ENCODE measurements at places on chromosomes 12 and 14. TPM values are rescaled to one million over a fixed set of nuclear protein-coding genes. Genes with fewer than 3 reads are reported as not detected.
A peak's percentile ranks its signal among the peaks of the same experiment; 100 is the strongest.

Gene SSTR1
- not detected for total RNA-seq

Gene CRADD
- total RNA-seq = 26.4 TPM

Gene KRT84
- total RNA-seq = not detected

Gene DIO2
- total RNA-seq = not detected

- H3K36me3 ChIP-seq = no peaks in the 10 kb centered on the region
- H3K4me3 ChIP-seq = no peak overlapping the region
- no peaks in the 10 kb centered on the region for H3K4me1 ChIP-seq
- no peak overlapping the region for H3K27ac ChIP-seq
- no peaks in the 10 kb centered on the region for H3K27me3 ChIP-seq
These were observed 232.7 kb downstream of the CACNA1C start for GRCh38 chr12:2285462-2285861.

- DNase-seq = no peak
- no peak overlapping the region for H3K4me3 ChIP-seq
- no peaks in the 10 kb centered on the region for H3K36me3 ChIP-seq
- H3K4me1 ChIP-seq = no peaks in the 10 kb centered on the region
- H3K27ac ChIP-seq = no peak overlapping the region
These were observed 593.8 kb downstream of the RPL10L start for GRCh38 chr14:46057799-46058198.

- no peaks in the 10 kb centered on the region for H3K27me3 ChIP-seq
- H3K27ac ChIP-seq = no peak overlapping the region
- no peaks in the 10 kb centered on the region for H3K36me3 ChIP-seq
- no peak for DNase-seq
- peaks cover 6% of the 10 kb centered on the region for H3K4me1 ChIP-seq
- no peak overlapping the region for H3K4me3 ChIP-seq
These were observed 15.7 kb upstream of the STON2 start for GRCh38 chr14:81415781-81416180.

DNA sequence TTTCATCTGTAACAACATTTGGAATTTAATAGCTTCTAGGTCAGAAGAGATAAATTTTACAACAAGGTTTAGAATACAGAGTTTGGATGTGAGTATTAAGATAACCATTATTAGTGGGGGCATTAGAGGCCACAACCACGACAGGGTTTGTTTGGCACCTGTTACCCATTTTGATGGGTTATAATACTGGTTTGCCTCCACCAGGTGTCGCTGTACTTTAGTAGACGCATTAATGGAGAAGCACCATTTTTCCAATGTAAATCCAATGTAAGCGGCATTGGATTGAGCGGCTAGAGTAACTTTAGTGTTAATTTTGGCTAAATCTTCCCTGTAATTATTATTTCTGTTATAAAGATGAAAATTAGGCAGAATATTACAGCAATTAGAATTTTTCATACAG, 136.2 kb downstream of the SLCO1B3 start:
- H3K4me3 ChIP-seq = no peak overlapping the region
- DNase-seq = peak; percentile 7
- H3K27ac ChIP-seq = no peak overlapping the region
- H3K36me3 ChIP-seq = no peaks in the 10 kb centered on the region

DNA sequence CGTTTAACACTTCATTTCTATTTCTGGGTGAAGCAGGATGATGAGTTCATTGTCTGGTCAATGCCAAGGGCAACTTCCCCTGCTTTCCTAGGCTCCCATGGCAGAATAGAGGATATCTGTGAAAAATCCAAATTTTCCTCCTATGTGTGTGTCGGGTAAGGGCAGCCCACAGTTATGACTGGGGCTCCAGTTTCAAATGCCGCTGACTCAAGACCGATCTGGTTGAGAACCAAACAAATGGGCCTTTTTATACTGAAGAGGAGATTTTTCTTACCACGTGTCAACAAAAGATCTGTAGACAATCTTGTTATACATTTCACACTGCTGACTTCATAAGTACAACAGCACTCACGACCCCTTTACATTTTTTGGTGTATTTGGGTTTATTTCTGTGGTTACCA, 120.8 kb downstream of the CHST11 start:
- H3K4me1 ChIP-seq = peaks cover 35% of the 10 kb centered on the region
- DNase-seq = no peak
- no peak overlapping the region for H3K4me3 ChIP-seq
- H3K27me3 ChIP-seq = no peaks in the 10 kb centered on the region

GRCh38 chr12:81203671-81204204, 125.9 kb downstream of the ACSS3 start:
- H3K27ac ChIP-seq = no peak overlapping the region
- no peaks in the 10 kb centered on the region for H3K4me1 ChIP-seq
- H3K36me3 ChIP-seq = no peaks in the 10 kb centered on the region
- no peaks in the 10 kb centered on the region for H3K27me3 ChIP-seq
- H3K4me3 ChIP-seq = no peak overlapping the region
- no peak for DNase-seq

DNA sequence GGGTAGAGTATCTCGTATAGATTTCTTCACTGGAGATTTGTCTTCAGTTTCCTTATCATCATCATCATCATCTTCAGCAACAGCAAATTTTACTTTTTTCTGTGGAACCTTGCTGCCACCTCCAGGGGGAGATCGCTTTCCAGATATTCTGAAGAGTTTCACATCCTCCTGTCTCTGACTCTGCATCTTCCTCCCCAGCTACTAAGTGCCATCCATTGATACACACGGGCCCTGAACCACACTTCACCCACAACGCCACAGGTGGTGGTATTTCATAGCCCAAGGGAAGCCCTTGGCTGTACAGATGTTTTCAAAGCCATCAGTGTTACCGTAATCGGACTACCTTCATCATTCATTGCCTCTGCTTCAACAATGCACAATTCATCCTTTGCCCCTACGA, 82.2 kb downstream of the PPP2R5C start:
- DNase-seq = peak; percentile 40
- H3K4me1 ChIP-seq = peaks cover 65% of the 10 kb centered on the region
- H3K27me3 ChIP-seq = no peaks in the 10 kb centered on the region
- peak overlapping the region; percentile 54 for H3K27ac ChIP-seq
- no peak overlapping the region for H3K4me3 ChIP-seq

DNA sequence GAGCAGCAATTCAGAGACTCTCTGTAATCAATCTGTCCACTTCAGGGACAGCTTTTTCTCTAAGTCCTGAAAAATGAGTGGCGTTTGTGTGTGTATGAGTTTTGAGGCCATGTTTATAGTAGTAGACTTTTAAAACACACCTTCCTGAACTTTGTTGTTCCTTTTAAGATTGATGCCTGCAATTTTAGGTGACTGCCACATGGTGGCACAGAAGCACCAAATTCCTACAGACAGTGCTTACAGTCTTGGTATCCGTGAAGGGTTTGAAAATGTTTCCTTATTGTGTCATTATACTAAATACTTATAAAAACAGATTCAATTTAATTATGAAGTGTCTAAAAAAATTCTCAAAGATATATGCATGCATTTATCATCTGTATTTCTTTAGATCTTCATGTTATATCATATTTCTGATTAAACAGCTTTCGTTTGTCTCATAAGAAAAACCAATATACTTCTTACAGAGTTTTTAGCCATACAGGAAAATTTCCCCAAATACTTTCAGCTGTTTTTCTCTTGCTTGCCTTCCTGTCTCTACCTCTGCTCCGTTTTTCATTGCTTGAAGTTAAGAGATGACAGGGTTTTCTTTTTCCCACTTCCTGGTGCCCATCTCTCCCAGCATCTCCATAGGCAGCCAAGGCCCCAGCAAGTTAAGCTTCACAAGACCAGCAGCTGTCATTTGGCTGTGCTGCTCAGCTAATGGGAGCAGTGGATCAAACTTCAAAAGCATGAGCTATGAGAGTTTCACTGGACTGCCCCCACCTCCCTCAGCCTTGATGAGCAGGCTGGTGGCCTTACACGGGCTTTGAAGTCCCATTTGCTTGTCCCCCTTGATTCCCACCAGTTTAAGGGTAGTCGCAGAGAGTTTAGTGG, 259.6 kb downstream of the AKAP6 start:
- no peak overlapping the region for H3K4me3 ChIP-seq
- H3K27me3 ChIP-seq = no peaks in the 10 kb centered on the region
- DNase-seq = no peak
- H3K36me3 ChIP-seq = no peaks in the 10 kb centered on the region
- H3K27ac ChIP-seq = no peak overlapping the region
- H3K4me1 ChIP-seq = no peaks in the 10 kb centered on the region

DNA sequence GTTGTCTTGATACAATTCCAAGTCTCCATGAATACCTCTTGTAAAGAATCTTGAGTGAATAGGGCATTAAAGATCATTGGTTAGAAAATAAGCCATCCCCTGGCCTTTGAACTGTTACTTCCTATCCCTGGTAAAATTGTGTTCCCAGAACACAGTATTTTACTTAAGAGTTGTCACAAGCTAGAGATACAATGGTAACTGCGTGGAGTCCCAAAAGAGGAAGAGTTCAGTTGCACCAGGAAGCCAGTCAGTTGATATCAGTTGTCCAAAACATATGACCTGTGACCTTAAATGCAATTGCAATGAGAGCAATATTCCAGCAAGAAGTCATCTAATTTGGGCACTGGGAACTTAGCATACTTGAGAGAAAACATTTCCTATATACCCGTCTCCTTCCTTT, 117.3 kb downstream of the NEDD1 start:
- H3K27ac ChIP-seq = no peak overlapping the region
- no peaks in the 10 kb centered on the region for H3K4me1 ChIP-seq
- H3K36me3 ChIP-seq = no peaks in the 10 kb centered on the region
- no peak for DNase-seq
- no peak overlapping the region for H3K4me3 ChIP-seq

- H3K27ac ChIP-seq = no peak overlapping the region
- H3K36me3 ChIP-seq = no peaks in the 10 kb centered on the region
- DNase-seq = no peak
- H3K4me1 ChIP-seq = no peaks in the 10 kb centered on the region
- no peaks in the 10 kb centered on the region for H3K27me3 ChIP-seq
- H3K4me3 ChIP-seq = no peak overlapping the region
These were observed 580.1 kb downstream of the ALG10 start for GRCh38 chr12:34602213-34602940.

DNA sequence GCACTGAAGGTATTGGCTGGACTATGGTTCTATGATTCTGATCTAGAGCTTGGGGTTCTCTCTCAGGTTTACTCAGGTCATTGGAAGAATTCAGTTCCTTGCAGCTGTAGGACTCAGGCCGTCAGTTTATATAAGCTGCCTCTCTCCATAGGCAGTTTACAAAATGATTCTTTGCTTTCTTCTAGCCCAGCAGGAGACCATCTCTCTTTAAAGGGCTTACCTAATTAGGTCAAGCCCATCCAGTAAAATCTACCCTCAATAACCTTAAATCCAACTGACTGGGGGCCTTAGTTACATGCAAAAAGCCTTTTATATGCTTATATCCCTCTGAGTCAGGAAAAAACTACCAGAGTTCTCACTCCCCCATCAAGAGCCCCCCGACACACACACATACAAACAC, 80.5 kb upstream of the GARIN6 start:
- H3K36me3 ChIP-seq = no peaks in the 10 kb centered on the region
- no peaks in the 10 kb centered on the region for H3K27me3 ChIP-seq
- H3K27ac ChIP-seq = no peak overlapping the region

- H3K4me1 ChIP-seq = peaks cover 3% of the 10 kb centered on the region
- no peak overlapping the region for H3K27ac ChIP-seq
- H3K36me3 ChIP-seq = no peaks in the 10 kb centered on the region
- no peaks in the 10 kb centered on the region for H3K27me3 ChIP-seq
- no peak for DNase-seq
These were observed 23.5 kb downstream of the IFNG-AS1 start for GRCh38 chr12:68012712-68013111.

DNA sequence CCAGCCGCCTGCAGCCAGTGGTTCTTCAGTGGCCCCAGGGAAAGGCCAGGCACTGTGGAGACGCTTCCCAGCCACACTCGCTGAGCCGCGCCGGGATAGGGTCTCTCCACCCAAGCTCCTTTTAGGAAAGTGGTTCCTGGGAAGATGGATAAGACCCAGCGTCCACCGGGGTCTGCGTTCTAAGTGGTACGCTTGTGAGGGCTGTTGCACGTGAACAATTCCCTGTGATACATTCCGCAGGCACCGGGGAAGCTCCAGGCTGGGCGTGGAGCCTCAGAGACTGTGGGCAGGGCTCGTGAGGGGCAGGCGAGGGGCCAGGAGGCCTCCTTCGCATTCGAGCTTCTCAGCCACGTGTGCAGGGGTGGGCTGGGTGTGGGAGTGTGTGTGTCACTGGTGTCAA, 48.4 kb downstream of the GALNT9 start:
- DNase-seq = no peak
- no peak overlapping the region for H3K27ac ChIP-seq
- no peaks in the 10 kb centered on the region for H3K36me3 ChIP-seq
- peaks cover 8% of the 10 kb centered on the region for H3K4me1 ChIP-seq
- H3K4me3 ChIP-seq = no peak overlapping the region
- peaks cover 9% of the 10 kb centered on the region for H3K27me3 ChIP-seq

Data from natural killer cell (primary cell).